ENCODE measurements at places on chromosomes 1 and 21.

DNA sequence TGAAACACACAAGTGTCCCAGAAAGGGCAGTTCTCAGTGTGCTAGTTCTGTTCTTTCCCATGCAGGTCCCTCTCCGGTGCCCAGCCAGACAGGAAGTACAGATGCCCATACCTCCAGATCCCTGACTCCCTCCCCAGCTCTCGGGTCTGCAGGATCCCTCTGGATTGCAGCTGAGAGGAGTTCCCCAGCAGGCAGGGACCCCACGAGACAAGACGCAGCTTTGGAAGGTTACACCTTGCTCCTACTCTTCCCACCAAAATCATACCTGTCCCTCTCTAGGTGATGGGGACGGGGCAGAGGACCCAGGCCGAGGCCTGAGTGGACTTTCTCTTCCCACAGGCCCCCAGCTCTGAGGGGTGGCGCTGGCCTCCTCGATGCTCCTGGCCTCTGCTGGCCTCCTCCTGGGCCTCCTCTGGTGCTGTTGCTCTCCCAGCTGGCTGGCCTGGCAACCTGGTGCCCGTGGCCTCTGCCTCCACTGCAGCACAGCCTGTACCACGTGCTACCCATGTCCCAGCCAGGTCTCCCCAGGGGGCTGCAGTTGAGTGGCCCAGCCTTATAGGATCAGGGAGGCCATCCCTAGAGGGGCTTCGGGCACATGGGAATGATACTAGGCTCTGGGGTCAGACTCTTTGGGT, 9.4 kb downstream of the LDLRAD2 start:
- DNase-seq, result no peak

DNA sequence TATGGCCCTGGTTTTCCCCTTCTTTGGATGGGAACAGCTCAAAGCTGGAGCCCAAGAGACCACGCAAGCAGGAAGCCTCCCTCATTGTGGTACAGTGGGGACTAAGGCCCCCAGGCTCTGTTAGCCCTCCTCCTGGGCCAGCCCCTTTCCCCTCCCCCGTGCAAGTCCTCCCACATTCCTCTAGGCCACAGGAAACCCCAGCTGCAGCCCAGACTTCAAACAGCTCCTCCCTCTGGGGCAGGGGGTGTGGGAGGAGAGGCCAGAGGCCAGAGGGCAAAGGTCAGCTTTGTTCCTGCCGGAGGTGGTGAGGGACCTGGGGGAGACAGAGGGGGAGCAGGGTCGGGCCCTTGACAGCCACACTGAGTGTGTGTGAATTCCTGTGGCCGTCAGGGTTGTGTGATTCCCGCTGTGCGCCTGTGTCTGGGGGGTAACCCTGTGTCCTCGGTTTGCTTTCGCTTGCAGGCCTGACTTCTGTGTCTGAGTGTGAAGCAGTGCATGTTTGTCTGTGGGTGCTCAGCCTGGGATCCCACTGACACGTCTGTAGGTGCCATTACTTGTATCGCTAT, 3.4 kb upstream of the AHDC1 start:
- peak; percentile 97 for DNase-seq

DNA sequence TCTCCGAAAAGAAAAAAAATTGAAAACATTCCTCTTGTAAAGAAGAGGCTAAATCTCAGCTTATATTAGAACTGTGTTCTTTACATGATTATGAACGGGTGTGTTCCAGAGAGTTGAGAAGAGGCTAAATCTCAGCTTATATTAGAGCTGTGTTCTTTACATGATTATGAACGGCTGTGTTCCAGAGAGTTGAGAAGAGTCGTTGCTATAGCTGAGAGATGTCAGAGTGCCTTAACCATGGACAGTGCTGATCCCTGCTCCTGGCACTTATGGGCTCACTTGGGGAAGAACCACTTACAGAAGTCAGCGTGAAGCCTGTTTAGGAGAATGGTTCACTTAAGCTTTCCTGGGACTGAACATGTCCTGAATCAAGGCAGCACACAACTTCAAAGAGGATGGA, 35.0 kb downstream of the SLC35F3 start:
- no peak for DNase-seq

DNA sequence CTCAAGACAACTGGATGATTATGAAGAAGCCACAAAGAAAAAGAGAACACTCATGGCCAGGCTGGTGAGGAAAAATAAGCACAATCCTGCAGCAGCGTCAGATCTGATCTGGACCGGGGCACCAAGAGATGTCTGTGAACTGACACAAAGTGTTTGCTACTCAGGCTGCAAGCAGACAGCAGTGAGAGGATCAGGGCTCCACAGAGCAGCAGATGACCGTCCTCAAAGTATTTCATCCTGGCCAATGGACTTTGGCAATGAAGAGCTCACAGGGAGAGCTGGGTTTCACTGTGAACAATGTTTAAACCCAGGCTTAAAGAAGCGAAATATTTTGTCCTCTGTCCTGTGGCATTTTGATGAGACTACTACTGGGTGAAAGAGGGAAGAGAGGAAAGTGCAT, 299.2 kb downstream of the GPATCH2 start:
- DNase-seq, result no peak

Measured in ecto neural progenitor cell (in vitro differentiated cells).